SK-N-SH treated with all-trans-retinoic acid at 6 μM for 48 hours (cell line): ENCODE measurements at places on chromosomes 3 and 15.
A peak's percentile ranks its signal among the peaks of the same experiment; 100 is the strongest.

DNA sequence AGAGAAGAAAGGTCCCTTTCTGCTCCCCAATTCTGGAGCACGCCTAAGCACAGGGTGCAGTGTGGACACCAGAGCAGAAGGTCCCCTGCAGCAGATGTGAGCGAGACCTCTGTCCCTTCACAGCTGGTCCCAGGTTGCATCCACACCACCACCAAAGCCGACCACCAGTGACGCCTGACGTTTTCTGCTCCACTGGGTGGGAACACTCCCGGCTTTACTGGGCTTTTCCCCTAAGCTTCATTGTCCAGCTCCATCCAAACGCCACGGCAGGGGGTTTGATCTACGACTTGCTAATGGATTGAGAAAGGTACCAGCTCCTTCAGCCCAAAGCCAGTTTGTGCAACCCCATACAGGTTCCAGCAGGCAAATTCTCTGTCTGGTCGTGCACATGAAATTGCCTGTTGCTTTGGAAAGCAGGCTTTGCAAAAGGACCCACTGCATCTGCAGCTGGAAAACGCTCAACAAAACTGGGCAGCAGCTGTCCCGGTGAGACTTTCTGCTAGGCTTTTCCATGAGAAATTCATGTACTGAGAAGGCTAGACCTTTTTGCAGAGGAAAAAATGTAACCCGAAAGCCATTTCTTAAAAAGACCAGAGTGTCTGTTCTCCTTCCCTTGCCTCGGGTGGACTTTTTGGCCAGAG is 31.1 kb downstream of the ADAMTS17 start:
- ATAC-seq, result no peak

- ATAC-seq, result no peak
These were observed 35.2 kb downstream of the TGFBR2 start for GRCh38 chr3:30641416-30642251.

GRCh38 chr3:177107461-177108239 is 89.6 kb downstream of the TBL1XR1 start:
- ATAC-seq, result no peak

DNA sequence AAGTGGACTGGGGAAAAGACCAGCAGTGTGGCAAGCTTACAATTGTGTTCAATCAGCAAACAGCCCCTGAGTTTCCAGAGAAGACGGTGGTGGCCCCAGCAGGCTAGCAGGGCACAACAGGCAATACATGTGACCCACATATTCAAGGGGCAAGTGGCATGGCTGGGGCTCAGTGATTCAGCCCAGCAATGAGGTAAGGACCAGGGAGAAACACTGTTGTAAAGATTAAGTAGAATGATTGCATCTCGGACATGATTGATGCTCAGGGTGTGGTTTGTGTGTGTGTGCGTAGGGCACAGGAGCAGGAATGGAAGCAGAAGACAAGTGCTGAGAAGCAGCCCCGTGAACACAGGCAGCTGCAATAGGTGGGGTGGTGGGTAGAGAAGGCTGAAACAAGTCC is 37.9 kb downstream of the KLHL6 start:
- ATAC-seq, result no peak

DNA sequence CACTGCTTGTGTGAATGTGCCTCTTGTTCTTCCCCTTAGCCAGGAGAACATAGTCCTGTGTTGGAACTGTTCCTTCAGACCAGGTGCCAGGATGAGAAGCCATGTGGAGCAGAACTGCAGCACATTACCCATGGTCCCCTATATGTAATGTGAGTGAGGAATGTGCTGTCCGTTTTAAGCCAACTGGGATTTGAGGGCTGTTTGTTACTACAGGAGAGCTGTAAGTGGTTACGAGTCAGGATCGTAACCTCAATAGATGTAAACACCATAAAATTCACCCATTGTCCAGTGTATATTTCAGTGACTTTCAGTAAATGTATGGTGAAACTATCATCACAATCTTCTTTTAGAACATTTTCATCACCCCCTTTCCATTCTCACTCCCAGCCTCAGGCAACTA is 10.1 kb upstream of the SCAP start:
- ATAC-seq, result no peak

- ATAC-seq, result no peak
These were observed 833 bp upstream of the SLC22A13 start for GRCh38 chr3:38264779-38265178.

GRCh38 chr3:184030536-184030935 is 1.0 kb upstream of the HTR3D start:
- no peak for ATAC-seq

DNA sequence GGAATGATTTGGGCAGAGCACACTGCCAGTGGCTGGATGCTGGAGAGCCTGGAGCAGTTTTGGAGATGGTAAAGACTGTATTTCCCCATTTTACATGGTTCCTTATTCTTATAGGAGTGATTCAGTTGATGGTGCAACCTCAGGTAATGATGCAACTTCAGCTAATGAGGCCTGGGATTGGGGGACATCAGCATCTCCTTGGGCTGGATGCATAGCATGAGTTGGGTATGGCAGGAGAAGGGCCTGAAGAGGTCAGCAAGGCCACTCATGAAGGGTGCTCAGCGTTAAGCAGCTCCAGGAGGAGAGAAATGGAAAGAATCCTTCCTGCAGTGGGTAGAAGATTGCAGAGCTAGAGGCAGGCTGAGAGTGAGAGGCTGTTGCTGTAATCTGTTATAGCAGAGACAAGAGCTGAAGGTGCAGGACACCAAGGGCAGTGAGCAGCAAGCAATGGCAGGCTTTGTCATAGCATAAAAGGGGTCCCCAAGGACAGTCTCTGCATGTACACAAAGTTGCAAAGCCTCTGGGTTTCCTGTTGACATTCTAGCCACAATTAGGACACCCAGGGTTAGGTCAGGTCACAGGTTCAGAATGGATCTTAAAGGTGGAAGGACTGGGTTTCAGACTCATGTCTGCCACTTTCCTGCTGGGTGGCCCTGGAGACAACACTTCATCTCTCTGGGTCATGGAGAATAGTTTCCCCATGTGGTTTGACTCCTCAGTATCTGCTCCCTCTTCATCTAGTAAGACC is 29.5 kb upstream of the SNRK start:
- ATAC-seq, result no peak

GRCh38 chr15:46676233-46677206 is 1040.8 kb upstream of the SEMA6D start:
- no peak for ATAC-seq

DNA sequence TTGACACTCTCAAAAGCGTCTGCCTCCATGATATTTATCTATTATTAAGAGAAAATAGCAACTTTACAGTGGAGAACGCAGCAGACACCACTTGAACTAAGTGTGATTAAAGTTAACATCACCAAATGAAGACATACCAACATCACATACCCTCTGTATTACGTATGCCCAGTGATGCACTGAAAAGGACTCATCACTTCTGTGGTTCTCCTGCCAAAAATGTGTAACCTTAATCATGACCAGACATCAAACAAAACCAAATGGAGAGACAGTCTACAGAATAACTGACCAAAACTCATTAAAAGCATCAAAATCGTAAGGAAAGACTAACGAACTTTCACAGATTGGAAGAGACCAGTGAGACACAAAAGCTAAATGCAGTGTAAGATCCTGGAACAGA is 103.2 kb downstream of the PPP2R3A start:
- peak; percentile 83 for ATAC-seq

DNA sequence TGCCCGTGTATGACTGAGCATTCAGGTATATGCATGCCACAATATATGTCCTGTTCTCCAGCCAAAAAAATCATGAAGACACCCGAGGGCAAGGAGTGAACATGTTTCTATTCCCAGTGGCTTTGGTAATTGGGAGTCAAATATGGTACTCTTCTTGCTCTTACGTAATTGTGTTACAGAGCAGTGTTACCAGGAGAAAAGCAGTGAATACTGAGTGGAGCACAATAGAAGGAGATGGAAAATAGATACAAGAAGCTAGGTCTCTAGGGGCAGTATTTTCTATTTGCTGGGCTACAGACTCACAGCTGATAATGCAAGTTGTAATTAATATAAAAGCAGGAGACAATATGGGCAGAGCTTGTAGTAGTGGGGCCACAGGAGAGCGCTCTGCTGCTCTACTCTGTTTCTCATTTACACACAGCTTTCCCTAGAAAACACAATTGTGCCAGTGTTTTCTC is 13.2 kb downstream of the MEIS2 start:
- peak; percentile 34 for ATAC-seq

DNA sequence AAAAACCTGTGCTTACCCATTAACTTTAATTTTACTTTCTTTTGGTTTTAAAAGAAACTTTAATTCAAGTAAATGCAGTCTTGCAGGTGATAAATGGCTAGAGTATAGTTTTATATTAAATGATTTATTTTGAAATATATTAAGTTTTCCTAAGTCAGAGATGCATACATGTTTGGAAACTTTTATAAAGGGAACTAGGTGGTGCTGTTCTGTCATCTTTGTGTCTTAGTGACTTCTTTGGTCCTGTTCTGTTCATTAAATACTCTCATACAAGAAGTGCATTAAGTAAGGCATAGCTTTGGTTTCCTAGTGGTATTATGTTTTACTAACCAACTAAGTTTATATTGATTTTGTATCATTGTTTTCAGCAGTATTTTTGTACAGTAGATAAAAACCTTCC is 15.6 kb downstream of the CADM2 start:
- ATAC-seq, result no peak

DNA sequence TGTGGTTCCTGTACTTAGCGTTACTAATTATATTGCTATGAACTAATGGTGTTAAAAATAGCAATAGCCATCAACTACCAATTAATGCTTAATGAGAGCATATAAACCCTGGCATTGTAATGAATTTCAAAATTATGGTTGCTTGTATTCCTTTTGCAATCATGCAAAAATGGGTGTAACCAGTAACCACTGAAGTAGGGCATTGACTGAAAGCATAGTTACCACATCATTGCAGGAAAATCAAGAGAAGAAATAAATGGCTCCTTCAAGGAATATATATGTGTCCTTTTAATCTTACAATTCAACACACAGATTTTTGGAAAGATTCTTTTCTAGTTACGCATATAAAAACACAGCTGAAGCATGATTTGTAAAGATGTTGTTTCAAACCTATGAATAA is 328.3 kb upstream of the AGTR1 start:
- no peak for ATAC-seq

GRCh38 chr15:95325763-95326404 is 1004.6 kb upstream of the NR2F2 start:
- ATAC-seq, result no peak

GRCh38 chr3:149599236-149599635 is 58.6 kb downstream of the WWTR1 start:
- no peak for ATAC-seq

GRCh38 chr15:86041399-86041798 is 38.3 kb upstream of the AGBL1 start:
- no peak for ATAC-seq

DNA sequence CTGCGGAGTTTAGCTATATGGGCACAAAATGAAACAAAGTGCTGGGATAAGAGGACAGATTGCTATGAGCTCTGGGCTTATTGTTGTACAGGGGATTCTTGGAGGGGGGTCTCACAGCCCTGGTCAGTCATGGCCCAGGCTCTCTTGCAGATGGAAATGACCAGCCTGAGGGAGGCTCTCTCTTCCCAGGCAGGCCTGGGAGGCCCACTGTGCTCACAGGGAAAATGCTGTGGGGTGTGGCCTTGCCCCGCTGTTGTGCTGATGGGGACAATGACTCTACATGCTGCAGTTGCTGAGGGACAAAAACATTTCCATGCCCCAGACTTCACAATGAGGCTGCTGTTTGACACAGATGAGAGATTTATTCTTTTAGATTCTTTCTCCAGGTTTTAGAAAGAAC is 202.2 kb downstream of the KLF13 start:
- ATAC-seq, result no peak

DNA sequence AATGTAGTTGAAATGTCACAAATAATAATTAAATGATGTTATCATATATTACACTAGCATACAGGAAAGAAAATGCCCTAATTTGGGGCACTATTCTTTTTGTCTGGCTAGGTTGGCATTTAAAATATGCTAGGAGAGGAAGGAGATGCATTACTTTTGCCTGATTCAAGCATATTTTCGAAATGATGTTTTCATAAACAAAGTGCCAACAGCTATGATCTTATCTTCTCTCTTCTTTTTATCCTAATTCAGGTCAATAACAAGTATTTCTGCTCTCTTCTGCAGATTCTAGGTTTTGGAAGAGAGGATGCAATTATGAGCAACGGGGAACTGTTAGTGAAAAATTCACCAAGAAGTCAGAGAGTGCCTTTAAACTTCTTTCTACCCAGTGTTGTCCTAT is 55.8 kb upstream of the NR2F2 start:
- peak; percentile 22; the same call in 1 of the 3 replicates for ATAC-seq

DNA sequence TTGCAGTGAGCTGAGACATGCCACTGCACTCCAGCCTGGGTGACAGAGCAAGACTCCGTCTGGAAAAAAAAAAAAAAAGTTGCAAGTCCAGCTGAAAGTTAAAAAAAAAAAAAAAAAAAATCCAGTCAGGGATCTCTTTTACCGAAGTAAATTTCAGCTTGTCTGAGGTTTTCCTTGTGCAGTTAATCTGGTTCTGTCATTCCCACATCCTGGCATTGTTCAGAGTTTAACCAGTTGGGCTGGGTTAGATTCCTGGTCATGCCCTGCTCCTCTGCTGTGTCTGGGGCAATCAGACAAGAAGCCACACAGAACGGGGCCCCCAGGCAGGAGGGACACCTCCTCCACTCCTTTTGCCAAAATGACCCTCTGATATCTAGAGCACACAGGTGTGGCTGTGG is 84.1 kb upstream of the KLHL25 start:
- no peak for ATAC-seq

- ATAC-seq, result peak; percentile 21
These were observed 44.4 kb downstream of the ANXA2 start for GRCh38 chr15:60353245-60353920.

- no peak for ATAC-seq
These were observed 22.0 kb upstream of the C3orf22 start for GRCh38 chr3:126580746-126581145.

DNA sequence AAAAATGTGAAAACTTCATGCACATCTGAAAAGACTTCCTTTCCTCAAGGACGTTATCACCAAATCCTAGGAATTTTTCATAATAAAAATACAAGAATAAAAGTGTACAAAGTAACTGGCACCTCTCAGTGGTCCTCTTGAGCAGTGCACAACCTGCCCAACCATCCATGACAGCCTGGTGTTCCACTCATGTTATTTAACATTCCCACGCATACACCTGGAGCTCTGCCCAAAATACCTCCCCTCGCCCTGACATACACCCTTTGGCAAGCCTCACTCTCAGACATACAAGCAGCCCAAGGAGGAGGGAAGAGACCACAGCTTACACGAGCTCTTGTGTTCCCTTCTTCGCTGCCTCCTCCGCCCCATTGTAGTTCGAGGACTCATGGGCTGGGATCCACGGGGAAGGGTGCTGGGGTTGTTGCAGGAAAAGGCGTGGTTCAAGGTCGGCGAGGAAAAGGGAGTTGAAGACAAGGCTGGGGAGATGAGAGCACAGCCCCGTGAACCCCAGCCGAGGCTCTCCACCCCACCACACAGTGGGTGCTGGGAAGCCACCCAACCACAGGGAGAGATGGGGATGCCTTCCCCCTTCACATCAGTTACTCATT is 23.3 kb downstream of the GRIP2 start:
- no peak for ATAC-seq

- ATAC-seq, result no peak
These were observed 1056.8 kb downstream of the ROBO2 start for GRCh38 chr3:78096488-78097255.

- no peak for ATAC-seq
These were observed 486.0 kb upstream of the AGTR1 start for GRCh38 chr3:148211725-148212124.

GRCh38 chr3:126509597-126510307 is 7.8 kb downstream of the UROC1 start:
- ATAC-seq, result no peak
